Peyer's patch (tissue), 4 donors: ENCODE measurements at places on chromosomes 4 and X. TPM values are rescaled to one million over a fixed set of nuclear protein-coding genes. Genes with fewer than 3 reads are reported as not detected.

GRCh38 chrX:125954236-125954635 is 211.9 kb downstream of the DCAF12L2 start:
- H3K27ac ChIP-seq, result no peak overlapping the region
- H3K4me1 ChIP-seq, result no peaks in the 10 kb centered on the region
- no peaks in the 10 kb centered on the region for H3K27me3 ChIP-seq

DNA sequence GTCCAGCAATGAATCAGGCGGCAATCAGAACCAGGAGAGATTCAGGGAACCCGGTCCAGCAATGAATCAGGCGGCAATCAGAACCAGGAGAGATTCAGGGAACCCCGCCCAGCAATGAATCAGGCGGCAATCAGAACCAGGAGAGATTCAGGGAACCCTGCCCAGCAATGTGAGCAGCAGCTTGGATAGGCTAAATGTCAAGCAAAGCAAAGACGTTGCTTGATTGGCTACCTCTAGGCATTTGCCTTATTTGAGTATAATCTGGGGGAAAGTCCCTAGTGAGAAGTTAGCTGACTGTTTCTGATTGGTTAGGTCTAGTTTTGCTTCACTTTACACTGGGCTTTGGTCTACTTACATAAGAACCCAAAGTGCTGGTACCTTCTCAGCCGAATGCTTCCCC is 1212.2 kb upstream of the TENM3 start:
- no peak overlapping the region for H3K27ac ChIP-seq
- H3K4me3 ChIP-seq, result no peak overlapping the region
- no peaks in the 10 kb centered on the region for H3K36me3 ChIP-seq
- no peaks in the 10 kb centered on the region for H3K4me1 ChIP-seq

- no peaks in the 10 kb centered on the region for H3K4me1 ChIP-seq
- H3K27ac ChIP-seq, result no peak overlapping the region
- H3K27me3 ChIP-seq, result no peaks in the 10 kb centered on the region
- no peak overlapping the region for H3K4me3 ChIP-seq
- no peak for DNase-seq
These were observed 33.2 kb upstream of the MSANTD1 start for GRCh38 chr4:3215733-3216132.

GRCh38 chr4:101199507-101200285 is 147.6 kb downstream of the PPP3CA start:
- H3K36me3 ChIP-seq, result no peaks in the 10 kb centered on the region
- H3K4me3 ChIP-seq, result no peak overlapping the region
- no peaks in the 10 kb centered on the region for H3K27me3 ChIP-seq
- DNase-seq, result no peak

GRCh38 chr4:89358935-89359638 is 51.5 kb upstream of the GPRIN3 start:
- no peak overlapping the region for H3K4me3 ChIP-seq
- H3K36me3 ChIP-seq, result no peaks in the 10 kb centered on the region
- no peak for DNase-seq
- H3K27me3 ChIP-seq, result no peaks in the 10 kb centered on the region
- H3K27ac ChIP-seq, result no peak overlapping the region
- H3K4me1 ChIP-seq, result no peaks in the 10 kb centered on the region

- no peaks in the 10 kb centered on the region for H3K27me3 ChIP-seq
These were observed 33.5 kb downstream of the CTBP1 start for GRCh38 chr4:1215141-1216075.

- H3K27ac ChIP-seq, result no peak overlapping the region
- no peaks in the 10 kb centered on the region for H3K36me3 ChIP-seq
- H3K4me3 ChIP-seq, result no peak overlapping the region
These were observed 20.5 kb downstream of the SEPTIN11 start for GRCh38 chr4:76969941-76970529.

- no peaks in the 10 kb centered on the region for H3K4me1 ChIP-seq
- no peak overlapping the region for H3K4me3 ChIP-seq
- H3K36me3 ChIP-seq, result no peaks in the 10 kb centered on the region
- no peaks in the 10 kb centered on the region for H3K27me3 ChIP-seq
- H3K27ac ChIP-seq, result no peak overlapping the region
- no peak for DNase-seq
These were observed 23.4 kb upstream of the GLRB start for GRCh38 chr4:157052429-157053040.

- H3K4me1 ChIP-seq, result no peaks in the 10 kb centered on the region
- H3K27ac ChIP-seq, result no peak overlapping the region
- no peak for DNase-seq
- no peaks in the 10 kb centered on the region for H3K27me3 ChIP-seq
- no peak overlapping the region for H3K4me3 ChIP-seq
These were observed 4.4 kb upstream of the ABLIM2 start for GRCh38 chr4:8163026-8163425.

GRCh38 chr4:19375931-19376330 is 875.8 kb upstream of the SLIT2 start:
- H3K4me1 ChIP-seq, result no peaks in the 10 kb centered on the region
- H3K36me3 ChIP-seq, result no peaks in the 10 kb centered on the region

DNA sequence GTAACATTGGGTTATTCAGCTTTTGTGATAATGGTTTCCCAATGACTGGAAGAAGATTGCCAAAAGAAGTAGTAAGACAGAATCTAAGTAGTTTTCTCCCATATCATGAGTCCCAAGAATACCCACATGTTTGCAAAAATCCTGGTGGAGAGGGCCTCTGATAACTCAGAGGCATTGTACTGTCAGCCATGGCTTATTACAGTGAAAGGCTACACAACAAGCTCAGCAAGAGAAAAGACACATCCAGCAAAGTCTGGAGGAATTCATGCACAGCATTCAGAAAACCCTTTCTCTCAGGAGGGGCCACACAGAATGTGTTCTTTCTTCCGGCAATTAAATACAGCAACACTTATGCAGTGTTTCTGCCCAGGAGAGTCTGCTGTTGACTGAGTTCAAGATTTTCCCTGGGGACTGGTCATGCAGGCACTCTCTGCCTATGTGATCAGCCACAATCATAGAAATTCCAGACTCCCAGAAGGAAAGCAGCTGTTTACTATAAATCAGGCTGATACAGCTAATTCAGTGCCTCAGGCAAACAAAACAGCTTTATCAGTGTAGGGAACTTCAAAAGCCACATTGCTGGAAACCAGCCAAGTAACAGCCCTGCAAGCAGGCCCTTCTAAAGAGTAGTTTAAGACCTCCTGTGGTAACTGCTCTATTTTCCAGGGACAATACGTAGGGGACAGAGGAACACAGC is 937.1 kb downstream of the CCSER1 start:
- no peaks in the 10 kb centered on the region for H3K4me1 ChIP-seq
- H3K36me3 ChIP-seq, result no peaks in the 10 kb centered on the region
- no peak for DNase-seq
- no peak overlapping the region for H3K27ac ChIP-seq

- H3K27me3 ChIP-seq, result no peaks in the 10 kb centered on the region
- H3K4me3 ChIP-seq, result no peak overlapping the region
- no peaks in the 10 kb centered on the region for H3K36me3 ChIP-seq
- no peak overlapping the region for H3K27ac ChIP-seq
- H3K4me1 ChIP-seq, result no peaks in the 10 kb centered on the region
- no peak for DNase-seq
These were observed 166.4 kb downstream of the TSPAN5 start for GRCh38 chr4:98491899-98492559.

DNA sequence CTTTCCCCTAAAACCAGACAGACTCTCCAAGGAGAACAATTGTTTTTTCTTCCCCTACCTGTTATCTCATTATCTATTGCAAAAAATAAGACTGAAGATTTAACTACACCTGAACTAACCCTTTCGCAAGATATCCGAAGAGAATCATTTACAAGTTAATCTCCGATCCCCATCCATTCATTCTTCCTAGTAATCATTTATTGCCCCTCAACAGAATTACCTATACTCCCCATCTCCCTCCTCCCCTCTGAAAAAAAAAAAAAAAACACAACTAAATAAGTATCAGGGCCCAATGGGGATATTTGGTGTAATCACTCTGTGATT is 28.9 kb upstream of the AP1S2 start:
- H3K4me3 ChIP-seq, result no peak overlapping the region
- no peak overlapping the region for H3K27ac ChIP-seq
- no peak for DNase-seq
- H3K4me1 ChIP-seq, result no peaks in the 10 kb centered on the region

DNA sequence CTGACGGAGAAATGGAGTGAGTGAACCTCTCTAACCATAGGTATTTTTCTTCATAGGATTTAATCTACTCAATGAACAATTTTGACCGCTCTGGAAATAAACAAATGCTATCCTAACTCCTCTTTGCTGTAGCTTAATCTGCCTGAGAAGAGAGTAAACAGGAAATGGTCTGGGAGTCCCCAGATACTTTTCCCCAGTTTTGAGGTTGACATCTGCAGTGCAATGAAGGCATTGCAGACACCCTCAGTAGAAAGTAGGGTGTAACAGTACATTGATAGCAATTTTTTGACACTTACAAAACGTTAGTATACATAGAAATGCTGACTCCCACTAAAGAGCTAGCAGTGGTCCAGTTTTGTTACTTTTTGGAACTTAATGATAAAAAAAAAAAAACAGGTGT is 495.9 kb upstream of the FAM241A start:
- no peaks in the 10 kb centered on the region for H3K27me3 ChIP-seq
- DNase-seq, result no peak
- H3K4me1 ChIP-seq, result no peaks in the 10 kb centered on the region
- H3K36me3 ChIP-seq, result no peaks in the 10 kb centered on the region

DNA sequence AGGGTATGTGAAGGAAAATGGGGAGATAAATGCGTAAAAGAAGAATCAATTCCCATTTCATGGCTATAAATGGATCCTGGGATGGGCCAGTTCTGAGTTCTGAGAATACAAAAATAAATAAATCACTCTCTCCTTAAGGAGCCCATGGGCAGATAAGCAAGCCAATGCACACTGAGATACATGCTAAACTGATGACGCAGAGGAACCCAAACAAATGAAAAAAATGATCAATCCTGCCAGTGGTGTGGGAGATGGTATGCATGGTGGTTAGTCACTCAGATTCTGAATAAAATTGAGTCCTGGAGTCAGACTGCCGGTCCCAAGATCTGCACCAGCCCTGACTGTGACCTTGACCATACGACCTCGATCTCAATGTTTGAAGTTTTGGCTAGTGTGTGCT is 59.7 kb downstream of the NEIL3 start:
- no peak overlapping the region for H3K27ac ChIP-seq
- DNase-seq, result no peak
- no peaks in the 10 kb centered on the region for H3K36me3 ChIP-seq
- no peaks in the 10 kb centered on the region for H3K4me1 ChIP-seq
- H3K27me3 ChIP-seq, result no peaks in the 10 kb centered on the region

DNA sequence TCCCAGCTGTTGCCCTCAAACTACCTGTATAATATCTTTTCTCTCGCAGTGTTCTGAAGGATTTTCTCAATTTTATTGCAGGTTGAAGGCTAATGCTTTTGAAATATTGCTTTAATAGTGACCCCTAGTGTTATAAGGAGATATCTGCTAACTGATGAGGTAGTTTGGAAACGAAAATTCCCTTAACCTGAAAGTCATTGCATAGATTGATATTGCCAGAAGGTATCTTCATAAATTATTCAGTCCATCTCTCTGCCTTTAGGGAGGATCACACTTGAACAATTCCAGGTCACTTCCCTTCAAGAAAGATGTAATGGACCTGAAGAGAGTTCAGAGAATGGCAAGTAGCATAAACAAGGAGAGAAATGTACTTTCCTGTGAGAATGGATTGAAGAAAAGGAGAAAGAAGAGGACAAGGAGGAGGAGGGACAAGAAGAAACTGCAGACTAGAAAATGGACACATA is 44.1 kb downstream of the TIGD4 start:
- H3K36me3 ChIP-seq, result no peaks in the 10 kb centered on the region
- DNase-seq, result no peak
- no peaks in the 10 kb centered on the region for H3K27me3 ChIP-seq
- no peak overlapping the region for H3K4me3 ChIP-seq
- no peak overlapping the region for H3K27ac ChIP-seq

GRCh38 chrX:124665621-124666400 is 319.4 kb downstream of the SH2D1A start:
- no peaks in the 10 kb centered on the region for H3K27me3 ChIP-seq
- no peak overlapping the region for H3K27ac ChIP-seq
- DNase-seq, result no peak
- no peak overlapping the region for H3K4me3 ChIP-seq

GRCh38 chr4:66741081-66741480 is 804.2 kb downstream of the CENPC start:
- no peak overlapping the region for H3K4me3 ChIP-seq
- no peak overlapping the region for H3K27ac ChIP-seq
- no peaks in the 10 kb centered on the region for H3K4me1 ChIP-seq
- no peaks in the 10 kb centered on the region for H3K27me3 ChIP-seq
- no peak for DNase-seq
- H3K36me3 ChIP-seq, result no peaks in the 10 kb centered on the region

DNA sequence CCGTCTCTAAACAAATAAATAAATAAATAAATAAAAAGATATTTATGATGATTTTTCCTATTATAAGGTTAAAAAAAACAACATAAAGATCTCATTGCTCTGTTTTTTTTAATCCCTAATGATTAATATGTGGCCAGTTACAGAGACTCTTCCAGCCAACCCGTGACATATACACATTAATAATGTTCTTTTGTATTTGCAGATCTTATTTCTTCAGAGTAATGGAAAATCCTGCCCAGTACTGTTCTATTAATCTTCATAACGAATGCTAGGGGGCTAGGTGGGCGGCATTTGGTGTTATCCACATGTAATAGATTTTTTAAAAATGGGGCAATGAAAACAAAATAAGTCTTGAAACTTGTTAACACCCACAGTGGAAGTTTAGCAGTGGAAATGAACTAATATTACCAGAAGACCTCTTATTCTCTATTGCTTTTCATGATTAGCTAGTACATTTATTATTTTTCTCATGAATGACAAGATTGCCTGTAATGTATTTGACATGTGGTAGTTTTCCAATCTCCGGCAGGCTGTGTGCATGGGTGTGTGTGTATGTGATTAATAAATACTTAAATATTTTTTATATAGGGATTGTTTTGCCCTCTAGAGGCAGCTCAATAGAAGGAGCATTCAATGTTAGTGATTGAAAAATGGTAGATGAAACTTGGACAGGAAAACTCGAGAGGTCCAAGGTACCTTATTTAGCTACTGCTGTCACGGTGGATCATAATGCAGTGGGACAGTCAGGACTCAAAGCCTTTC is 457.4 kb downstream of the IL1RAPL1 start:
- no peak overlapping the region for H3K27ac ChIP-seq
- no peaks in the 10 kb centered on the region for H3K36me3 ChIP-seq

- no peak for DNase-seq
- no peaks in the 10 kb centered on the region for H3K27me3 ChIP-seq
- H3K4me3 ChIP-seq, result peak overlapping the region; percentile 57
- no peaks in the 10 kb centered on the region for H3K36me3 ChIP-seq
- no peaks in the 10 kb centered on the region for H3K4me1 ChIP-seq
These were observed 357 bp upstream of the IGBP1 start for GRCh38 chrX:70132877-70133302.

VCX3A gene
- not detected for total RNA-seq

SPANXC gene
- total RNA-seq, result not detected

CLNK gene
- 0.13 TPM for total RNA-seq

NDP gene
- total RNA-seq, result not detected

DIPK2B gene
- 7.3 TPM for total RNA-seq

F11 gene
- total RNA-seq, result not detected

HSFX2 gene
- total RNA-seq, result 2.0 TPM

PF4V1 gene
- total RNA-seq, result not detected

STPG2 gene
- total RNA-seq, result not detected

GPR173 gene
- 0.67 TPM for total RNA-seq

CCNB3 gene
- total RNA-seq, result 0.53 TPM

ZCCHC12 gene
- total RNA-seq, result not detected

ERAS gene
- not detected for total RNA-seq

REPS2 gene
- total RNA-seq, result 3.6 TPM
